ENCODE measurements at places on chromosomes 3 and 15.

DNA sequence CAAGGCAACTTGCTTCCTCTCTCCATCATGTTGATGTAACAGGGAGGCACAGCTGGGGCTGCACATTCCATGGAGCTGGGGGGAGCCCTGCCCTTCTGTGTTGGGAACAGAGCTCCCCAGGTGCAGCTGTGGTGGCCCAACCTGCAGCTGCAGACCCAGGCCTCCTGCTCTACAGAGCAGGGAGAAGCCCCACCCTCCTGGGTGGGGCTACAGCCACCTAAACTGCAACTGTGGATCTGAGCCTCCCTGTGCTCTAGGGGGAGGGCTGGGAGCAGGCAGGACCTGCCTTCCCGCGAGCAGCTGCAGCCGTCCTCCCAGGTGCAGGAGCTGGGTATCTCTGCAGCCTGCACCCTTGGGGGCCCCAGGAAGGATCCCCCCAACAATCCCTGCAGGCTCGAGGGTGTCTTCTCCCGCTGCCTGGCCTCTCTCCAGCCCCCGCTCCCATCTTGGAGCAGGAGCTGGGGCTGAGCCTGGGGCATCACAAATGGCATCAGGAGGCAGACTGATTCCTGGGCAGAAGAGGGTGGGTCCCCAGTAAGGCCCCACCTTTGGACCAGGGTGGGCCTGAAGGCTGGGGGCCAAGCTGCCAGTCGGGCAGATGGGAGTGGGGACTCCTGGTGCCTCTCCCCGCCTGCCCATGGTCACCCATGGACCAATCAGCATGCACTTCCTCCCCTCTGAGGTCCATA is 7.4 kb downstream of the LRRC58 start:
- no peak for DNase-seq

- DNase-seq: no peak
Observed at GRCh38 chr3:114758831-114759699, 388.0 kb downstream of the ZBTB20 start.

DNA sequence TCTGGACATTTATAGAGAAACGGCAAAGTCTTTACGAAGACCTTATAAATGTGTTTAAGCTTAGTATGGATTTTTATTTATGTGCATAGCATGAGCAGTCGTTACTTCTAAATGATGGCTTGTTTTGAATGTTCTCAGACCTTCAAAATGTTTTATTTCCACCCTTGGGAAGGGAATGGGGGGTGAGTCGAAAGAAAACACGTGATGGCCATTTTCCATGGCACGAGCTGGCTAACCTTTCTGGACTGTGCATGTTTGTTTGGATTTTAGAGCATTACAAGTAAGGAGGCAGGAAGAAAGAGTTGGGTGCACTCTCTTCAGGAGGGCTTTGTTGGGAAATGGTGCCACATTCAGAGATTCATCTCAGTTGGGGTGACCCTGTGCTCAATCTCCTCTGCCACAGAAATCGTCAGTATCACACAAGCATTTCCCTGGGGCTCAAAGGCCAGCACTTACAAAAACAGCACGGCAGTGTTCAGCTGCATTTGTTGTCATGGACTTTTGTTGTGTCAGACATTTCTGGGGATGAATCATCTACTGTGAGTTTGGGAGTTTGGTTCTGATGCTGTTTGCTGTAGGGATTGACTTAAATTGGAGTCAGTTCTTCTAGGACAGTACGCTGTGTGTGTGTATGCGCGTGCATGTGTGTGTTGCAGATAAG is 52.3 kb upstream of the ADAMTS9 start:
- DNase-seq: peak; percentile 85

DNA sequence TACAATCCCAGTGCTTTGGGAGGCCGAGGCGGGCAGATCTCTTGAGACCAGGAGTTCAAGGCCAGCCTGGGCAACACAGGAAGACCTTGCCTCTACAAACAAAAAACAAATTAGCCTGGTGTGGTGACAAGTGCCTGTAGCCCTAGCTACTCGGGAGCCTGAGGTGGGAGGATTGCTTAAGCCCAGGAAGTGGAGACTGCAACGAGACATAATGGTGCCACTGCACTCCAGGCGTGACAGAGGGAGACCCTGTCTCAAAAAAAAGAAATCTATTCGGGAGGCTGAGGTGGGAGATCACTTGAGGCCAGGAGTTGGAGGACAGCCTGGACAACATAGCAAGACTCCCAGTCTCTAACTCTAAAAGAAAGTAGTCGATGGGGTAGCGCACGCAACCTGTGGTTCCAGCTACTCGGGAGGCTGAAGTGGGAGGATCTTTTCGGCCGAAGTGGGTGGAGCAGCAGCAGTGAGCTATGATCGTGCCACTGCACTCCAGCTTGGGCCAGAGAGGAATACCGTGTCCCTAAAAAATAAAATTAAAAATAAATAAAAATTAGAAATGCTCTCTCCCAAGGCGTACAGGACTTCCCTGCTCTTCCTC is 775 bp downstream of the C3orf33 start:
- DNase-seq: peak; percentile 32

DNA sequence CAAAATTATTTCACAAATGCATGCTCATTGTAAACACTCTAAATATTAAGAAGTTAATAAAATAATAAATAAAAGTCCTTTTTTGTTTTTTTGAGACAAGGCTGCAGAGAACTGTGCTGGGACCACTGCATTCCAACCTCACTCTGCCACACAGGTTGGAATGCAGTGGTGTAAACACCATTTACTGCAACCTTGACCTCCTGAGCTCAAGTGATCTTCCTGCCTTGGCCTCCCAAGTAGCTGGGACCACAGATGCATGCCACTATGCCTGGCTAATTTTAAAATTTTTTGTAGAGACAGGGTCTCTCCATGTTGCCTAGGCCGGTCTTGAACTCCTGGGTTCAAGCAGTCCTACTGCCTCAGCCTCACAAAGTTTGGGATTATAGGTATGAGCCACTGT is 578.4 kb downstream of the ZIC1 start:
- no peak for DNase-seq

DNA sequence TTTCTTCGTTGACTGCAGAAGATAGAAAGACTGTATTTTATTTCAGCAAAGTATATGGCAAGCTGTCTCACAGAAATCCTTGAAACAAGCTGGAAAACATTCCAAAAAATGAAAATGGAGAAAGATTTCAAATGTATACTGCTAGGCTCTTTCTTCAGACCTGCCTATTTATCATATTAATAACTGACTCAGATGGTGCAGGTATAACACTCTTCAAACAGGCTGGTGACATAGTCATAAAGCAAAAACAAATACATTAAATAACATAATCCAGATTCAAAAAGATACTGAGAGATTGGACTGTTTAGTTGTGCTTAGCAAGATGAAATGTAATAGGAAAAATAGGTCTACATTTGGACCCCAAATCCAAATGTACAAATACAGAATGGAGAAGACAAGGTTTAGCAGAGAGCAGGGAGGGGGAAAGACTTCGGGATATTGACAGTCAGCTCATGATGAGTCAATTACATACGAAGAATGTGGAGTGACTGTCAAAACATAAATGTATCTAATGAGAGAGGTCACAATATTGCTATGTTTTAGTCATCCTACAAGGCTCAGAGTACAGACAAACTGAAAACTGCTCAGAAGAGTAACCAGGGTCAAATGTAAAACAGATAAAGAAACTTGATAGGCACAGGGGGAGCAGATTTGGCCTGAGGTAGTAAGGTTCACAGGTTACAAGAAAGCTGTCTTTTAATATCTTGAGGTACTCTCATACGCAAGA is 88.7 kb downstream of the DMXL2 start:
- no peak for DNase-seq

- no peak for DNase-seq
Observed at GRCh38 chr3:119630880-119631329, 29.5 kb downstream of the POPDC2 start.

DNA sequence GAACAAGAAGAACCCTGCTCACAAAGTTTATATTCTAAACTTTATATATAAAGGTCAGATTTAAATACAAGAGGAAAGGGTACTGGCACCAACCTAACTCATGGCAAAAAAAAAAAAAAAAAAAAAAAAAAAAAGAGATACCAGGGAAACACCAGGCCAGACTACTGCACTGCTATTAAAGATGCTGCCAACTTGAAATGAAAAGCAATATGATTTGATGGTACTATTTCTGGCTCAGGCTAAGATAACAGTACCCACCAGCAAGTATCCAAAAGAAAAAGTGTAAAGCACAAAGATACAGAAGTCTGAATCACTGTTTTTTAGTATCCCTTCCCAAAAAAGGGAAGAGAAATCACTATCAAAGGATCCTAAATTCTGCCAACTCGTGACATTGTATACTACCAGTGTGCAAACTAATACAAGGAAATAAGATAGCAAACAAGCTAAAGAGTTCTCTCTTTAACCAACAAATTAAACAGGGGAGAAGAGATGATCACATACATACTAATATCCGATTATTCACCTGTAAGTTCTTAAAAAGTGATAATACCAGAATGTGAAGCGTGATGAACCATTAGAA is 28.4 kb downstream of the PEAK1 start:
- no peak for DNase-seq

DNA sequence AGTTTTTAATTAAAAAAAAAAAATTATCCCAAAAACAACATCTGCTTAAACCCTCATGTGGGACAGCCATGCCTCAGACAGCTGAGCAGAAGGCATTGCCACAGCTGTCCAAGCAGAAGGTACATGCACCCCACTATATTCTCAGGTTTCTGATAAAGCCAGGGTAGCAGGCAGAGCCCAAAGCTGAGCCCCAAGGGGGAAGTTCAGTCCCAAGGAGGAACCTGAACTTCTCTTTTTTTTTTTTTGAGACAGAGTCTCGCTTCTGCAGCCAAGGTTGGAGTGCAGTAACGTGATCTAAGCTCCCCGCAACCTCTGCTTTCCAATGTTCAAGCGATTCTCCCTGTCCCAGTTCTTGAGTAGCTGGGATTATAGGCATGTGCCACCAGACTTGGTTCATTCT is 33.2 kb downstream of the MKRN2 start:
- DNase-seq: no peak

GRCh38 chr15:80803580-80804525 is 24.7 kb downstream of the CEMIP start:
- no peak for DNase-seq

DNA sequence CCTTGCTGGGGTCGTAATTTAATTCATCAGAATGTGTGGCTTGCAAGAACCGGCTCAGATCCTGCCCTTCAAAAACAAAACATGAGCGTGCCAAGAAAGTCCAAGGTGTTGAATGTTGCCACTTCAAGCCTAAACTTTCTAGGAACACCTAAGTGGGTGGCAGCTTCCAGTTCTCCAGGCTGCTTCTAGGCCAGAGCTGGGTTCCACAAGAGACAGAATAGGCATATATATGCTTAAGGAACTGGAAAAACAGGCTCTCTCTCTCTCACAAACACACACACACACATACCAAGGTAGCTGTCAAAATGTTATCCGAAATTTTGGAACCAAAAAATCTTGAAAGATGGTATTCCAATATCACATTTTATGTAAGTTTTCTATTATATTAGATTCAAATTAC is 890 bp upstream of the ADIPOQ start:
- DNase-seq: no peak

- peak; percentile 23 for DNase-seq
Observed at GRCh38 chr3:150114873-150115540, 144.3 kb upstream of the PFN2 start.

- no peak for DNase-seq
Observed at GRCh38 chr3:49028298-49028672, 913 bp downstream of the IMPDH2 start.

DNA sequence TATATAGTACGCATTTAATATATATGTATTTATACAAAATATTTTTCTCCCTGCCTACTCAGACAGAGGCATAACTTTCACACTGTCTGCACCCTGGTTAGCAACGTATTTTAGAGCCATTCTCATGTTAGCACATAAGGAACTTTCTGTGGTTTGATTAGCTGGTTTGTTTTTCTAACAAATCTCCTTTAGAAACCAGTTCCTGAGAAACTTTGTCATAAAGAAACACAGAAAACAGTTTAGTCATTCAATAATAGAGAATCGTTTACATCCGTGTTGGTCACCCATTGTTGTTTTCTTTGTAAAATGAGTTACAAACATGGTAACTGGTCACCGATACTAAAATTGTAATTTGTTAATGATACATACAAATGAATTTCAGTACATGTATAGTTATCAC is 5.9 kb upstream of the NGRN start:
- DNase-seq: peak; percentile 55

DNA sequence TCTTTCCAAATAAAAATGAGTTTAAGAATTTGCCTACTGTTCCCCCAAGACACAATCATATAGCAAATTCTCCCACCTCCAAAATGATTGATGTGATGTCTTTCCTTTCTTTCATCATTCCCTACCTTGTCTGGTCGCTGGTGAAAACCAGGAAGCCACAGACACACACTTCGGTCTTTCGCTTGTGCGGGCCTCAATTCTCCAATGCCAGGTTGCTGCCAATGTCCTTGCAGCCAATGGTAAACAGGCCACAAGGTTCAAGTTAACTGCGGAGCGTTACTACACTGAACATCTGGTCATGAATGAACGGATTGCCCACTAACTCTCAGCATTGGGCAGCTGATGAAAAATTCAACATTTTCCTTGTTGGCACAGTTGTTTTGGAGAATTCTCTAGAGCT is 192.2 kb downstream of the FOXP1 start:
- no peak for DNase-seq

- no peak for DNase-seq
Observed at GRCh38 chr15:51103330-51103729, 8.6 kb upstream of the TNFAIP8L3 start.

- no peak for DNase-seq
Observed at GRCh38 chr3:197858133-197858532, 67.1 kb downstream of the LRCH3 start.

- no peak for DNase-seq
Observed at GRCh38 chr3:60743631-60744164, 507.6 kb downstream of the FHIT start.

GRCh38 chr3:46186471-46187340 is 21.4 kb downstream of the CCR1 start:
- no peak for DNase-seq
